ENCODE measurements at places on chromosomes 12 and 14. TPM values are rescaled to one million over a fixed set of nuclear protein-coding genes. Genes with fewer than 3 reads are reported as not detected.
A peak's percentile ranks its signal among the peaks of the same experiment; 100 is the strongest.

Gene RNASE1
- polyA plus RNA-seq: not detected

Gene DDN
- polyA plus RNA-seq: not detected

DNA sequence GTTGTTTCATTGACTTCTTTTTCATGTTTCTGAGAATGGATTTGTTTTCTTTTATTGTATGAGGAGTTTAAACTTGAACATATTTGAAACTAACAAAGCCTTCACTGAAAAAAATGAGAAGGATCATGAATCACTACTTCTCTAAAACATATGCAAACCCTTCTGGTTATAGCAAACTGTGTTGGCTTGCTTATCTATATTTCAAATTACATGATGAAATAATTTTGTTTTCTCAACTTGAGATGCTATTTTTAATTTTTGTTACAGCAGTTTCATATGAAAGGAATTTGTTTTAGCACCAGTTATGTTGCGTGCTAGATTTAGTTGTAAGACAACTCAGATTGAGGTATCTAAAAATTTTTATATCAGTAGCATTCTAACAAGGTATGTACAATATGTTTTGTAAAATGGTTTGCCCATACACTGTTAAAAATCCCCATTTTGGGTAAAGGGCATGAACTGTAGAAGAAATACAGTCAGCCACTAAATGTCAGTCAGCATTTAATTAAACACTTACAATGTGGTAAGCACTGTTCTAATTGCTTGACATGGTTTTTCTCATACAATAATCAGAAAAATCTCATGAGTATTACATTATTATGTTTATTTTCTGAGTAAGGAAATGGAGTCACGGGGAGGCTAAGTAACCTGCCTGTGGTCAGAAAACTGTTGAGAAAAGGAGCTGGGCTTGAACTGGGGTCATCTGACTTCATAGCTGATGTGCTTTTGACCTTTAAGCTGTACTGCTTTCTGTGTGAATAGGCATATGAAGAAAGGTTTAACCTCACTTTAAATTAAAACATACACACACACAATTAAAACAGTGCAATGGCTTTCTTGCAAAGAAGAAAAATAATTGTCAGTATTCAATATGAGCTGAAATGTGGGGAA lies 105.7 kb downstream of the PLEKHA5 start:
- H3K27ac ChIP-seq: no peak overlapping the region
- no peak for DNase-seq
- H3K36me3 ChIP-seq: no peaks in the 10 kb centered on the region

DNA sequence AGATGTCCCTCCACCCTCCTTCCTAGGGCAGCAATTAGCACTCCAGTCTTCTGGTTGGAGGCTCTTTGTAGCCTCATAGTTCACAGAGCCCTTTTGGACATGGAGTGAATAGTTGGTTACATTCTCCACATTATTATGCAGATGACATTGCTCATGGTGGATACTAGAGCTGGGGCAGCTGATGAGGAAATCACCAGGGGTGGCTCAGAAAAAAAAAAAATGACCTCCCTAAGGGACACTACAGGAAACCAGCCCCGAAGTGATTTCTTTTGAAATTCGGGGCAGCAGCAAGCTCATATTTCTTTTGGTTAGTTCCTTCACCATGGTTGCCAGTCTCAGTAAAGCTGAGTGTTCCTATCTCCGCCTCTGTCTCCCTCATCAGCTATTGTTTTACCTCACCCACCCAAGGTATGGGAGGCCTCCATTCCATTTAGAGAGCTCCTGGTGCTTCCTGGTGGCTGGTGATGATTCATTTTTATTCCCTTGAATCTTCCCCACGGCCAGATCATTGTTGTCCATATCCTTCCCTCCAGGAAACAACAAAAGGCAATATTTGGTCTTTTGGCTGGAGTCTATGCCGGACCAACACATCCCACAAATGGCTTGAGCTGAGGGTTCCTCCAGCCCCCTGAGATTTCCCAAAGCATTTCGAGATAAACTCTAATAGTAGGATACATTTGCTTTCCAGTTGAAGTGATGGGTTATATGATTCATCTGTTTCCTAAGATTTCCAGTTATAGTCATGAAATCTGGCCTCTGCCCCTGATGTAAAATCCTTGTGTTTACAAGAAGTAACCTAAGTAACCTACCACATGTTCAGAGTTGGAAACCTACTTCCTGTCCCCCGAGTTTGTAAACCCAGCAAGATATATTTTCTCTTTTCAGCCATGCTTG lies 56.2 kb upstream of the NID2 start:
- H3K27ac ChIP-seq: no peak overlapping the region
- no peaks in the 10 kb centered on the region for H3K27me3 ChIP-seq
- no peak for DNase-seq
- H3K36me3 ChIP-seq: no peaks in the 10 kb centered on the region
- no peaks in the 10 kb centered on the region for H3K4me1 ChIP-seq

GRCh38 chr12:3333991-3334391 lies 157.0 kb upstream of the PRMT8 start:
- H3K4me3 ChIP-seq: no peak overlapping the region
- no peak overlapping the region for H3K27ac ChIP-seq
- H3K4me1 ChIP-seq: no peaks in the 10 kb centered on the region
- no peaks in the 10 kb centered on the region for H3K36me3 ChIP-seq
- H3K27me3 ChIP-seq: no peaks in the 10 kb centered on the region

DNA sequence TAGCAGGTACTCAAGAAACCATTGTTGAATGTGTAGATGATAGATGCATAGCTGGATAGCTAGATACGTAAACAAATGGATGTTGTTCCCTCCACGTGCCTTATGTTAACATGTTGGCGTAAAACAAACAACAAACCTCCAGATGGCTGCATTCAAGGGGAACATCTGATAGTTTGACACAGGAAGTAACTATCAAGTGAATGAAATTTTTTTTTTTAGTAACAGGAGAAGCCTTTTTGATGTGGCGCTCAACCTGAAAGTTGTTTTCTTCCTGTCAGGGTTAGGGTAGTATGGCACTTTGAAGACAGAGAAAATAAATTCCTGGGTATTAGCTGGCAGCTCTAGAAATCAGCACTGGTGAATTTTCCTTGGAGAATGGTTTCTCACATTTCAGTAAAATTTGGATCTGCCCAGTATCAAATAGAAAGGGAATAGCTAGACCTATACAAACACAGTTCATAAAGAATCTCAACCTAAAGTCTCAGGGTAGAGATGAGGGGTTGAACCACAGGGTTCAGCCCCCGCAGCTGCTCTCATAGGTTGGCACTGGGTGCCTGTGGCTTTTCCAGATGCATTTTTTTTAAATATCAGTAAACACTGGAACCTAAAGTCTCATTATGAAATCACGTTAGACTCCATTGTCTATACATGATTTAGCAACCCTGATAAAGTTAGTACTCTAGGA lies 18.8 kb upstream of the RAP1B start:
- H3K4me3 ChIP-seq: peak overlapping the region; percentile 27
- peak overlapping the region; percentile 49 for H3K27ac ChIP-seq
- no peaks in the 10 kb centered on the region for H3K27me3 ChIP-seq
- peak; percentile 73 for DNase-seq
- no peaks in the 10 kb centered on the region for H3K36me3 ChIP-seq

DNA sequence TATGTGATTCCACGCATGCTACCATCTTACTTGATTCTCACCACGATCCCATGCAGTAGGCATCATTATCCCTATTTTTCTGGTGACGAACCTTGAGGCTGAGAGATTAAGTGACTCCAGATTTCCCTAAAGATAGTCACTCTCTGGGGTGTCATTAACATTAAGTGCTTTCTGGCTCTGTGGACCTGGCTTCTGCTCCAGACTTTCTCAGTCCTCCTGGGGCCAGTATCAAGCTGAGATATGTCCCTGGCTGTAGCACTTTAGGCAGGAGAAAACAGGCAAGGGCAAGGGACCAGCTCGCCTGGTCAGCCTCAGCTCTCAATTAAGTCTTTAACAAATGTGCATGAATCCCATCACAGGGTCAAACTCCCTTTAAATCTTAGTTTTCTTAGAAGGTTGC lies 38.3 kb upstream of the PRB2 start:
- no peak overlapping the region for H3K27ac ChIP-seq
- H3K36me3 ChIP-seq: no peaks in the 10 kb centered on the region
- H3K27me3 ChIP-seq: no peaks in the 10 kb centered on the region

Gene CCDC38
- polyA plus RNA-seq: 0.08 TPM

DNA sequence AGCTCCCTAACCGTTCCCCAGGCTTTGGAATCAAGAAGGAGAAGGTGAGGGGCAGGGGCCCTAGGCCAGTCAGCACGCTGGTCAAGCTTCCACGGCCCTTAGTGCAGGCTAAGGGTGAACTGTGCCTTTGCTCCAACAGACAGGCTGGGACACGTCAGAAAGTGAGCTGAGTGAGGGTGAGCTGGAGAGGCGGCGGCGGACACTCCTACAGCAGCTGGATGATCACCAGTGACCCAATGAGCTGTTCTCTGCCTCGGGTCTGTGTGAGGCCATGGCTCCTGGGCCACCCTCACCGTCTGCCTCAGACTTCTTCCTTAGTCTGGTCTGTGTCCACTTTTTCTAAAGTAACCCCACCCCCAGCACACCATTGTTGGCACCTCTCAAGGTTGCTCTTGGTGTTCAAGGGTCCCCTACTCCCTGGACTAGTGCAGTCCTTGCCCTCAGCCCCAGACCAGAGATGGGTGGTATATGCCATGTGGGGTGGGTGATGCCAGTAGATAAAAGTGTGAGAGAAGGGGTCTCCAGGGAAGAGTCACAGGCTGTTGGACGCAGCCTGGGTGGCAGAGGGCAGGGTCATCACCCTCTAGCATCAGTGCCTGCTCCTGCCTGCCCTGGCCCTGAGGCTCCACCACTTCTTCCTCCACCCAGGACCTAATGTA lies 20.7 kb downstream of the PRPF40B start:
- peak overlapping the region; percentile 32 for H3K27ac ChIP-seq
- peaks cover 65% of the 10 kb centered on the region for H3K36me3 ChIP-seq
- DNase-seq: no peak

Gene AHNAK2
- not detected for polyA plus RNA-seq

DNA sequence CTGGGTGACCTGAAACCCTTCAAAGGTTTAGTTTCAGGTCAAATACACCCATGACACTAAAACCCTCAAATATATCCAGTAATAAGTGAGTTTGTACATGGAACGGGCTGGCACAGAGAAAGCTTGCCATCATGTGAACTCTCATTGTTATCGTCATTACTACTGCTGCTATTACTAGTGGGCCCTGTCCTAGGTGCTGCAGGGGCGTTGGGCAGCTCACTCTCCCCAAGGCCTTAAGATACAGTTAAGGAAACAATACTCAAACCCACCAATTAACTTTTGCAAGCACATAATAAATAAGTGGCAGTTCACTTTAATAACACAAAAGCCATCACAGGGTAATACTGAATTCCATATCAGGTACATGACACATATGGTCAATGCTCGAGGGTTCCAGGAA lies 71.3 kb downstream of the SPTB start:
- H3K36me3 ChIP-seq: no peaks in the 10 kb centered on the region
- no peaks in the 10 kb centered on the region for H3K27me3 ChIP-seq
- DNase-seq: no peak
- no peak overlapping the region for H3K27ac ChIP-seq
- H3K4me1 ChIP-seq: no peaks in the 10 kb centered on the region

Gene CD163L1
- not detected for polyA plus RNA-seq

DNA sequence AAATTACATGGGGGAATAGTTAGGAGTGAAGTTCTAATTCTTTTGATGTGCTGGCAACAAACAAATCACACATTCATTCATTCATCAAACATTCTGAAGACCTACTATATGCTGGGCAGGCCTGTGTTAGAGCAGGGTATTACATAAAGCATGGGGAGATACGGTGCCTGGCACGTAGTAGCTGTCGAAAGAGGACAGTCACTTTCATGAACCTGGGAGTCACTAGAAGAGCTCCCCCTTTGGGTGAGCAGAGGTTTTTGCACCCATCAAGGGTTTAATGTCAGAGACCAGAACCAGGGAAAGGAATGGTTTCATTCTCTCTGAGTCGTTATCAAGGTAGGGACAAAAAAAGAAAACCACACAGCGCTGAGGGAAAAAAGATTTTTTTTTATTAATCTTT lies 10.0 kb downstream of the LHX5 start:
- H3K27ac ChIP-seq: no peak overlapping the region
- H3K4me1 ChIP-seq: peaks cover 6% of the 10 kb centered on the region
- DNase-seq: no peak
- H3K36me3 ChIP-seq: no peaks in the 10 kb centered on the region

DNA sequence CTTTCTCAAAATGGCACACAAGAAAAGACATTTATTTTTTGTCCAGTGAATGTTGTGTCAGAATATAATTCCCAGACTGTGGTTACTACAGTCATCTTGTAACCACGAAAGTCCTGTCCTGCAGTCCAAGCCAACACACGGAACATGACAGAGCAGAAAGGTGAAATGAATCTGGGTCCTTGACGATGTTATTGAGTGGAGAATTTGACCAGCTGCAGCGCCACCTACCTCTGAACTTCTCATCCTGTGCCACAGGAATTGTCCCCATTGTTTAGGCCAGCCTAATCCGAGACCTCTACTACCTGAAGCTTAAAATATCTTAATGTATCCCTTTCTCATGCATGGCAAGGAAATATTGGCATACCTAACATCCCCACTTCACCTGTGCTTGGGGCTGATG lies 64.1 kb upstream of the OTX2 start:
- no peak overlapping the region for H3K4me3 ChIP-seq
- H3K4me1 ChIP-seq: no peaks in the 10 kb centered on the region
- H3K36me3 ChIP-seq: no peaks in the 10 kb centered on the region
- H3K27me3 ChIP-seq: no peaks in the 10 kb centered on the region
- DNase-seq: no peak

Gene DNAI7
- not detected for polyA plus RNA-seq

- DNase-seq: no peak
- H3K4me1 ChIP-seq: no peaks in the 10 kb centered on the region
- no peak overlapping the region for H3K27ac ChIP-seq
- H3K27me3 ChIP-seq: no peaks in the 10 kb centered on the region
Measured at GRCh38 chr14:104211215-104211614, 72.8 kb downstream of the KIF26A start.

DNA sequence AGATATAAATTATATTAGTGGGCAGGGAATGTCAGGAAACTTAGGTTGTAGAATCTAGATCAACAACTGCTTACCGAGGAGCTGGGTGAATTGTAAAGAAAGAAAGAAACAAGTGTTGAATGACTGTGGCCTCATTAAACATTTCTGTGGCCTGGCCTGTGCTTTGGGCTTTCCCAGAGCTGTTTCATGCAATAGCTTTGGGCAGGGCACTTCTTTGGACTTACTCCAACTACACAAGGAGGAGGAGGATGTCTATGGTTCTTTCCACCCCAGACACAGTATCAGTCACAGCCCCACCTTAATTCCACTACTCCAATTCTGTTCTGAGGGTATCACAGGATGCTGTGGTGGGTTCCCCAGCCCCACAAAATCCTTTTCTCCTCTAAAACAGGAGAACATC lies 38.0 kb downstream of the DPF3 start:
- H3K4me3 ChIP-seq: no peak overlapping the region
- no peak overlapping the region for H3K27ac ChIP-seq
- H3K27me3 ChIP-seq: no peaks in the 10 kb centered on the region

Gene TSPAN19
- polyA plus RNA-seq: not detected
